GF-D8 (cell line): ENCODE measurements at places on chromosomes 16 and 17.

DNA sequence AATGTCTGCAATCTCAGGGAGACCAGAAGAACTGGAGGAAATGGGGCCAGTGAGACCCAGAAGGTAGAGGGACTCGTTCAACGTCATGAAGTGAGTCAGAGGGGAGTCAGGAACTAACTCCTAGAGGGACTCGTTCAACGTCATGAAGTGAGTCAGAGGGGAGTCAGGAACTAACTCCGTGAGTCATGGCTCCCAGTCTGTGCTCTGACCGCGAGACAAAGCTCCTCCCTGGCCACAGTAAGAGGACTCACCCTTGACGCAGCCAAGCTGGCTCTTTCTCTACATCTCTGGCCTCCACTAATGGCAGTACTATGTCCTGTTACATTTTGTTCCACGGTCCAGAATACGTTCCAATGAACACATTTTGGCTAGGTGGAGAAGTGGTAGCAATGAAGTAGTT lies 902.5 kb downstream of the KCNJ2 start:
- DNase-seq, result no peak

DNA sequence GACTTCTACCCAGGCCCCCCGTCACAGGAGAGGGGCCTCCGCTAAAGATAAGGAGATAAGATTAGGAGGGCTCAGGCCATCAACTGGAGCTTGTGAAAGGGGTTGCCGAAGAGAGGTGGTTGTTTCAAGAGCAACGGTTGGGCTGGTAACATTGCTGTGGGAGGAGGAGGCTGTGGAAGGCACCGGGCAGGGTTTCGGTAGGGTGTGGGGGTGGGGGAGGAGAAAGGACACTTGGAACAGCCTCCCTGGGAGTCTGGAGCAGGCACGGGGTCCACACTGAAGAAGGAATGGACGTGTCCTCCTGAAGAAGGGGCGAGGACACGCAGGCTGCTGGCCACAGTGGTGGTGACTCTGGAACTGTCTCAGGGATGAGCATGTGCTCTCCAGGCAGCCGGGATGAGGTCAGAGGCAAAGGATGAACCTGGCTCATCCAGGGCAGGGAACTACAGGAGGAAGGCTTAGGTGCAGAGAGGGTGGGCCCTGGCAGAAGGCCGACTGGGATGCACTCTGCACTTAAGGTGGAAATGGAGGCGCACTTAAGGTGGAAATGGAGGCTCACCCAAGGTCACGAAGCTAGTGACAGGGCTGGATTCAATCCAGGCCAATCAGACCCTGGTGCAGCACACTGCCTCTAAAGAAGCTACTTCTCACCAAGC lies 1.2 kb upstream of the EPX start:
- peak; percentile 9 for DNase-seq

DNA sequence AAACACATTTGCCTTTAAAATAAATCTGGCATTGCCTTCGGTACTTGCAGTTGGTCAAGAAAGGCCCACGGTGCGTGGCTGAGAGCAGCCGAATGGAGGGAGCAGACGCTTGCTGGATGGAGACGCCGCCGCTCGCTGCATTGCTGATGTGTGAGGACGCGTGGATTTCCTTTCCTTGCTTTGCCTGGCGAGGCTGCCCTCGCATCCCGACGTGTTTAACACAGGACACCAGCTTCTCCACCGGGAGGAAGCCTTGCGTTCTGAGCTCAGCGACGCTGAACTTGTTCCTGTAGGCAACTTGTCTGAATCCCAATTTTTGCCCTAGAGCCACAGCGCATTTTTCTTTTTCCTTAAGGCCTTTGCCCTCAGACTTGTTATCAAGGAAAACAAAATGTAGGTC lies 45.8 kb downstream of the COX4I1 start:
- DNase-seq, result no peak

- no peak for DNase-seq
Observed at GRCh38 chr16:87384162-87384874, 742 bp upstream of the FBXO31 start.

DNA sequence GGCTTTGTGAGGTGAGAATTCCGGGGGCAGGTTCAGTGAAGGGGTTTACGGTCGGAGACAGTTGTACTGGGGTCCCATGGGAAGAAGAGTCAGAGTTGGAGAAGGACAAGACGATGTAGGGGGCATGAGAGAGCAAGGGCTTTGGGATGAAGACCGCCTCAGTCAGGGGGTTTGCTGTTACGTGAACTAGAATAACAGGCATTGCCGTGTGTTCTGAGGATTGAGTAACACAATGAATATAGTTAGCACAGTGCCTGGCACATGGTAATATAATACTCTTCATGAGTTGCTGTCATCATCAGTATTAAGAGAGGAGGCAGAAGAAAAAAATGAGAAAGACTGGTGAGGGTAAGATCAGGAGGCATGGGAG lies 577 bp downstream of the ZNF646 start:
- no peak for DNase-seq

- DNase-seq, result peak; percentile 10
Observed at GRCh38 chr17:40355123-40355803, 9.3 kb downstream of the GJD3 start.

DNA sequence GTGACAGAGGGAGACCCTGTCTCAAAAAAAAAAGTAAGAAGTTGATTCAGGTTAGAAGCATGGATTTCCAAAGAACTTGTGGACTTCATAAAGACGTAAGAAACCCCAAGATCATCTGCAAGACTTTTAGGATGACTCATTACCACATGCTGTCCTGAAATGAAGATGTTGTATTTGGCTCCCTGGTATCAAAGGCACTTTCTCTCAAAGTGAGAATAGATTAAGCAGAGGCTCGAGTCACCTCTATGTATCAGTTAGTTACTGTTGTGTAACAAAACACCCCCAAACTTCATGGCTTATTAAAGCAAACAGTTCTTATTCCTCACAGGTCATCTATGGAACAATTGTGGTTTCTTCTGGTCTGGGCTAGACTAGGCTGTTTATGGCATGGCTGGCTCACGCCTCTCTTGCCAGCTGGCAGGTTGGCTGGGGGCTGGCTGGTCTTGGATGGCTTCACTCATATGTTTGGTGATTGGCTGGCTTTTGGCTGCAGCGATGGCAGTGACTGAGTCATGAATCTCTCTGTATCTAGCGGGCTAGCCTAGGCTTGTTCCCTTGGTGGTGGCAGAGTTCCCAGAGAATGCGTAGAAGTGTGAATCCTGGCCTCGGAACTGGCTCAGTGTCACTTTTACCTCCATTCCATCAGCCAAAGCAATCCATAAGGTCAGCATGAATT lies 60.4 kb upstream of the MSI2 start:
- no peak for DNase-seq

DNA sequence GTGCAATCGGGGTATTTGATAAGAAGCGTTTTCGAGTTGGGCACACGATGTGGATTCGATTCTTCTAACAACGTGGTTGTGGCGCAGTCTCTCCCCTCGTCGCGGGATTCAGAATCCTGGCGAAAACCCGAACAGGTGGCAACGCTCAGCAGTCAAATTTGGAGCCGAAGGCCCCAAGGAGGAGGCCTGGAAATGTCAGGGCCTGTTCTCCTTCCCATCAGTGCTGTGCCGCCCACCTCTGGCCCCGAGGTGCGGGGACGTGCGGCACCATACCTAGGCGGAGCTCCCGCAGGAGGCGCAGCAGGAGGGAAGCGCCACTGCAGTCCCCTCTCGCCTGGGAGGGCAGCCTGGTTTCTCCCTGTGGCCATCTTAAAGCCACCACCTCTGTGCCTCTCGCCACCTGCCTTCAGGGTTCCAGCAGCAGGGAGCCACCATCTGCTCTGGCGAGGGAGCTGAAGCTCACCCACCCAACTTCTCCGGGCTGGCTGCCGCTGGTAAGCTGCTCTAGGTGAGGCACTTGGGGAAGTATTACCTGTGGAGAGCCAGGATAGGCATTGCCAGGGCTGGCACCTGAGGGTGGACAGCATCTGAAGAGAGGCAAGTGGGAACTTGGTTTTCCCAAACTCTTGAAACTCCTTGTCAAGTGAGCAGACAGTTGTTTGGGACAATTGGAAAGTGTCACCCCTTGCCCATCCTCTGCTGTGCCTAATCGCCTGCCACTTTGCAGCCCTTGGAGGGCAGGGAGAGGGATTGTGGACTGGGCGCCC lies 2.6 kb upstream of the AATF start:
- DNase-seq, result no peak

GRCh38 chr17:36545077-36545464 lies 352 bp downstream of the GGNBP2 start:
- DNase-seq, result no peak

- DNase-seq, result no peak
Observed at GRCh38 chr17:32693194-32693897, 183.6 kb downstream of the MYO1D start.

GRCh38 chr16:67963662-67964321 lies 4.6 kb downstream of the SLC12A4 start:
- DNase-seq, result no peak

DNA sequence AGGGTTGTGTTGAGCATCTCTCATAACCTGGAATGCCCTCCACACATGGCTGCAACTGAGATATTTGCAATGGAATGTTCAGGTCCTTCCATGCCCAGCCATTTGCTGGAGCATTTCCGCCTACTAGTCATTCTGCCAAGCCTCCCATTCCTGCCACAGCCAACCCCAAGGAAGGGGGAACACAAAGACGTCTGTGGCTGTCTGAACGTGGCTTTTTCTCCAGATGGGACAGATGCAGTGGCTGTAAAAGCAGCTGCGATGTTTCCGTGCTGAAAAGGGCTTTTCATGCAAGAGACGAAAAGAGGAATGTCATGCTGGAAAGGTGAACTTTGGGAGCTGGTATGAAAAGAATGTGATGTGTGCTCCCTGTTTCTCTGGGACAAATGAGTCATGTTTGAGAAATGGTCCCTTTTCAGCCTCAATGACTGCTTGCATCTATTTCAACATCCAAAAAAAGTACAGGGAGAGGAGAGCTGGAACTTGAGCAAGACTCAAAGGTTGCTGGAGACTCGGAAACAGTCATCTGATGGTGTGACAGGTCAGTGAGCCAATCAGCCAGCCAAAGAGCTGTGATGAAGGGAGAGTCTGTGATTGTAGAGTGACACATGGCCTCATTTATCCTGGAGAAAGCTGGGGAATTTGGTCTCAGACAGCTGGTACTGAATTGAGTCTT lies 208.9 kb downstream of the SHISA9 start:
- no peak for DNase-seq

- DNase-seq, result no peak
Observed at GRCh38 chr17:68387435-68388218, 69.7 kb downstream of the WIPI1 start.

GRCh38 chr17:3828151-3828851 lies 17.7 kb downstream of the NCBP3 start:
- DNase-seq, result no peak

DNA sequence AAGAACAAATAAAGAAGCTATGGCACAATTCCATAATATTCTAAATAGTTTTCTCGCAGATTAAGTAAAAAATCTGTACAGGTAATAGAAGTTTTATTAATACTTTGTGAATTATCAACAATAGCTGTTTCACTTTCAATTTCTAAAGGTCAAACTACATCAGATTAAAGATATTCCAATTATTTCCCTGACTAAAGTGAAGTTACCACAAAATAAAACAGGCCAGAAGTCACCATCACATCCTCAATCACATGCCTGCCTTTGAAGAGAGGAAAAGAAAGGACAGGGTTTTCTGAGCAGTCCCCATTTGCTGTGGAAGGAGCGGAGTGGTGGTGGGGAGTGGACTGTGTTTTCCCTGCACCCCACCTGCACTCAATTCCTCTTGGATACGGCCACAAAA lies 11.1 kb downstream of the ITFG1 start:
- DNase-seq, result no peak

- DNase-seq, result peak; percentile 3
Observed at GRCh38 chr16:15032547-15033308, 23.1 kb downstream of the NTAN1 start.

DNA sequence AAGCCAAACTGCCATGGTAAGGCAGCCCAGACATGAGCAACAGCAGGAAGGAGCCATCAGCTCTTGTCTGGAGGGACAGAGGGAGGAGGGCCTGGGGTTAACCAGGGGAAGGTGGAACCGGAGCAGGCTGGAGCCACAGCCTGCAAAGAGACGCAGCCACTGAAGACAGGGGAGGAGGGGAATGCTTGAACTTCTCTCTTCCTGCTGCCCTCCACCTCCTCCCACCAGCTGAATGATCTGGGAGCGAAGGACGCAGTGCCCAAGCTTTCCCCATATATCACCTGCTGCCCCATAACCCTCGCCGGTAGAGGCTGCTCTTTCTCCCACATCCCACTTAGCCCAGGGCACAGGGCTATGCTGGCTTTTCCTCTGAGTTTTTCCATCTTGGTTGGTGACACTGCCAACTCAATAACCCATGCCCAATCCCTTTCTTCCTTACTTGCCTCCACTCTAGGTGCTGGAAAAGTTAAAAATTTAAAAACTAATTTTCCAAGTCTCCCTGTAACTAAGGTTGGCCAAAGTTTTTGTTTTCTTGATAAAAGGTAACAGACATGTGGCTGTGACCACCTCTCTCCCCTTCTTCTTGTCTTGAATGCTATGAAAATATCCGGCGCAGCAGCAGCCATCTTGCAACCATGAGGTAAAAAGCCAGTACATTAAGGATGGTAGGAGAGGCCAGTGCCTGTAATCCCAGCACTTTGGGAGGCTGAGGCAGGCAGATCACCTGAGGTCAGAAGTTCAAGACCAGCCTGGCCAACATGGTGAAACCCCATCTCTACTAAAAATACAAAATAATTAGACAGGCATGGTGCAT lies 21.8 kb upstream of the CACNG4 start:
- no peak for DNase-seq

DNA sequence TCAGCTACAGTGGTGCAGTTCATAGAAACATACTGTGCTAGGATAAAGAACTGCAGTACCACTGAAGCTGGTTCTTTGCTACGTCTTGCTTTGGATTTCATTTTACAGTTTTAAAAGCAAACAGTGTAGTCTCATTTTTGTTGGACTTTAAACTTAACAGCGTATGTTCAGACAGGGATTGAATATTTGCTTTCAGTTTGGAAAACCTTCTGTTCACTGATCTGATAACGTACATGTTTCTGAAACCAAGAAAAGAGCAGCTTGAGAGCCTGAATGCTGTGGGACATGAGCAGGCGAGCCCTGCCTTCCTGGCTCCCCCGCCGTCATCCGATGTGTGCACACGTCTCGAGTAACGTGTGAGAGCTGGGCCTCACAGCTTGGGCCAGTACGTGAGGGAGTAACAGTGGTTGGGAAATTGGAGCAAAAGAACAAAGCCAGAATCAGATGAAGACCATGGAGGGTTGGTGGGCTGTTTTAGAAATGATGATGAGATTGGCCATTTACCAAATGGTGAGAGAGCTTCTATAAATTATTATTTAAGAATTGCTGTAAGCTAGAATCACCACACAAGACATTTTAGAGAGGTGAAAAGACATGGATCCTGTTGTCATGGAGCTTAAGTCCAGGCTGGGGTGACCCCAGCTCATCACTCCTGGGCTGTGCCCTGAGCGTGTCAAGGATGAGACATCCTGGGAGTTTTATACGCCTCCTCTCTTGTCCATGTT lies 20.8 kb upstream of the CLEC18C start:
- no peak for DNase-seq

GRCh38 chr16:782766-783403 lies 5.3 kb downstream of the RPUSD1 start:
- no peak for DNase-seq

- DNase-seq, result no peak
Observed at GRCh38 chr17:61029181-61029580, 351.5 kb downstream of the BCAS3 start.
